ENCODE measurements at places on chromosomes 1 and 21. TPM values are rescaled to one million over a fixed set of nuclear protein-coding genes. Genes with fewer than 3 reads are reported as not detected.

Gene KCND3
- total RNA-seq, result not detected

Gene INSRR
- total RNA-seq, result not detected

Gene BTBD19
- total RNA-seq, result 8.2 TPM

Gene AADACL4
- not detected for total RNA-seq

Gene SGIP1
- 4.3 TPM for total RNA-seq

Data from LHCN-M2 (cell line).